Osteocyte (in vitro differentiated cells): ENCODE measurements at places on chromosomes 2 and 18.

- no peak overlapping the region for H3K4me3 ChIP-seq
- no peak for DNase-seq
- H3K36me3 ChIP-seq: peaks cover 62% of the 10 kb centered on the region
- H3K27ac ChIP-seq: peak overlapping the region; percentile 21
Measured at GRCh38 chr2:105373895-105374401, 24.9 kb downstream of the FHL2 start.

- peaks cover 6% of the 10 kb centered on the region for H3K4me1 ChIP-seq
- H3K27ac ChIP-seq: no peak overlapping the region
- no peak overlapping the region for H3K4me3 ChIP-seq
- no peaks in the 10 kb centered on the region for H3K27me3 ChIP-seq
Measured at GRCh38 chr2:222813177-222813843, 47.5 kb upstream of the ACSL3 start.

DNA sequence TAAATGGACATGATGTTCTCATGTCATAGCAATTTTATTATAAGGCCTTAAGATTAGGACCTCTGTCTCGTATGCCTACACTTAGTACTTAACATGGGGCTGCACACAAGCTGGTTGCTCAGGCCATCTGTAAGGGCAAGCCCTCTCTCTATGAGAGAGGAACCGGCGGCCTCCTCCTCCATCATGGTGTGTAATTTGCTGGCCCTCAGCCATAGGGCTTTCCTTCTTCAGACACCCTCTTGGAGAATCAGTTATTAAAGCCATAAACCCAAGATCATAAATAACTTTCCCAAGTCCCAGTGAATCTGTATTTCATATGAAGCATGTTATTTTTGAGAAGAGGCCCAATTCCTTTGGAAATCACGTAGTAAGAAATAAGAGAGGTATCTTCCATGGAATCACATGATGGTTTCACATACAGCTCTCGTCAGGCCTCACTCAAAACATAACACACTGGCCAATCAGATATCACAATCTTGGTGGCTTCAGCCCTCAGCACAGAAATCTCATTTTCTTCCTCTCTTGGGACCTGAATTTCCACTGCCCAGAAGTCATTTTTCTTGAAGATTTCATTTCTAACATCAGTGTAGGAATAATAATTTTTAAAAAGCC, 92.6 kb downstream of the RDH14 start:
- peaks cover 4% of the 10 kb centered on the region for H3K27me3 ChIP-seq
- H3K27ac ChIP-seq: no peak overlapping the region
- no peak overlapping the region for H3K4me3 ChIP-seq
- no peaks in the 10 kb centered on the region for H3K36me3 ChIP-seq
- peaks cover 1% of the 10 kb centered on the region for H3K4me1 ChIP-seq

DNA sequence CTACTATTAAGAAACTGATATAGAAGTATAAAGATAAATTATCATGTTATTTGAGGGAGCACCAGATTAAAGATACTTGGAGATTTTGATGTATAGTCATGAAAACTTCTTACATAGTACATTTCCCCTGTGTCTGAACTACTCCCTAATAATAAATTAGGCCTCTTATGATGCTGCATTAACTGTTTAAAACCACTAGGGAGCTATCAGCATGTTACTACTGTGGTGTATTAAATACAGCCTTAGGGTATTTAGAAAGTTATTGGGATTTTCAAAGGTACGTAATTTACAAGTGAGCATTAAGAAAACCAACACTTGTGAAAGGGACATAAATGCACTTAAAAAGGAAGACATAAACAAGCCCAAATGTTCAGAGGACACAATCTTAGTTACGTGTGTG, 714.0 kb downstream of the EPHA4 start:
- H3K36me3 ChIP-seq: no peaks in the 10 kb centered on the region
- H3K27me3 ChIP-seq: no peaks in the 10 kb centered on the region
- no peaks in the 10 kb centered on the region for H3K4me1 ChIP-seq
- H3K4me3 ChIP-seq: no peak overlapping the region

DNA sequence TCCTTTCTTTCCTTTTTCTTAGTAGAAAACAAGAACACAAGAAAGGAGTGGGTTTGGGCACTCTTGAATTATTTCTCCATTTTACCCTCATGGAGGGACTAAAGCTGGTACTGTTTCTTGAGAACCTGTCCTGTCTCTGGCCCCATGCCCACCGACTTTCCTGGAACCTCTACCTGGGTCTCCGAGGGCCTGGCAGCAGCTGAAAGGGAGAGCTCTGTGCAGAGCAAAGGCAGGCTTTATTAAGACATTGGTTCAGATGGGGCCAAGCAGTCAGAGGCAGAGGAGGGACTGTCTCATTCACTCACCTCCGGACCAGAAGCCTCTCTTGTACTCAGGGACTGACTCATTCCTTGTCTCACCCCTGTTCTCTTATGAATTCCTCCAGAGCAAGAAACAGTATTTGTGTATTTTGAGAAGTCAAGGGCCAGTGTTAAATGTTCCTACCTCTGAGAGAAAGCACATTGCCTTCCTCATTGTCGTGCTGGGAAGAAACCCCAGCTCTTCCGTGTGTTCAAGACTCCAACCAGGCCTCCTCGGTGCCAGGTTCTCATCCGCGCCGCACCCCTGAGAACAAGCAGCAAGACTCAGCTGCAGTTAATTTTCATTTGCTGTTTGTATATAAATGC, 201.9 kb upstream of the NT5C1B start:
- no peaks in the 10 kb centered on the region for H3K27me3 ChIP-seq
- H3K27ac ChIP-seq: peak overlapping the region; percentile 75
- H3K4me1 ChIP-seq: peaks cover 59% of the 10 kb centered on the region
- H3K4me3 ChIP-seq: no peak overlapping the region
- DNase-seq: no peak

- no peak overlapping the region for H3K27ac ChIP-seq
- no peak overlapping the region for H3K4me3 ChIP-seq
- no peaks in the 10 kb centered on the region for H3K27me3 ChIP-seq
- H3K36me3 ChIP-seq: peaks cover 67% of the 10 kb centered on the region
- no peak for DNase-seq
- H3K4me1 ChIP-seq: peaks cover 3% of the 10 kb centered on the region
Measured at GRCh38 chr2:239971115-239971514, 54.0 kb downstream of the NDUFA10 start.

GRCh38 chr2:105749583-105750400, 5.1 kb downstream of the NCK2 start:
- no peak overlapping the region for H3K27ac ChIP-seq
- H3K36me3 ChIP-seq: peaks cover 5% of the 10 kb centered on the region
- H3K27me3 ChIP-seq: no peaks in the 10 kb centered on the region

- no peaks in the 10 kb centered on the region for H3K4me1 ChIP-seq
- DNase-seq: no peak
- no peaks in the 10 kb centered on the region for H3K36me3 ChIP-seq
Measured at GRCh38 chr18:7230626-7231349, at the start of gene LRRC30. LRRC30 (plus strand) TSS chr18:7231089; CDS start chr18:7231139, 50 bp downstream.

DNA sequence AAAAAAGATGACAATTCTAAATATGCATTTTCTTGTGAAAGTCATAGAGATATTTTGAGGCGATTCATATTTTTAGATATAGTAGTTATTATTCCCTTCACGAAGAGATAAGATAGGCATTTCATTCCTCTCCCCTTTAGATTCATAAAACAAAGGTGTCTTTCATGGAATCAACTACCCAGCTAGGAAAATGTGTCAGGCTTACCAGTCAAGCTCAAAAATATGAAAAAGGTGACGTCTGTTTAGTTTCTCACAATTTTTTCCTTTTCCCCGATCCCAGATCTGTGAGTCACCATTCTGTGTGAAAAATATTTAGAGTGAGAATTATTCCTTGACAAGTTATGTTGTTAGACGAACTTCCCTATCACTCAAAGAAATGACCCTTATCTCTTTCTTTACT, 95.4 kb upstream of the FN1 start:
- H3K4me1 ChIP-seq: peaks cover 86% of the 10 kb centered on the region
- H3K27me3 ChIP-seq: no peaks in the 10 kb centered on the region
- H3K36me3 ChIP-seq: peaks cover 2% of the 10 kb centered on the region

DNA sequence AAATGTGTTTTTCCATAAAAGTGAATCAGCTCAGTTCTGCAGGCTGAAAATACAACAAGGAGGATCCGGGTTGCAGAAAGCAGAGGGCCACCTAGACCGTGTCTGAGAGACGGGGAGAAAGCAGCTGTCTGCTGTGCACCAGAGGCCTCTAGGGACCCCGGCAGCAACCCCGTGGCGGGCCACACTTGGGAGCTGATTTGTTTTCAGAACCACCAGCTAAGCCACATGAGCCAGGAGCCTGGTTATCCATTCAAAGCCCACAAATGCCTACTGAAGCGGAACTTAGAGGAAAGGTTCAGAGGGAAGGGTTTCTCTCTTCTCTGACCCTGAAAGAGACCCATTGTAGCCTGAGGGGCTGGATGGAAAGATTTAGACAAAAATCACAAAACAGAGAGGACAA, 28.4 kb upstream of the ID2 start:
- H3K27ac ChIP-seq: no peak overlapping the region
- H3K4me3 ChIP-seq: no peak overlapping the region
- no peaks in the 10 kb centered on the region for H3K36me3 ChIP-seq

- no peaks in the 10 kb centered on the region for H3K4me1 ChIP-seq
- no peak for DNase-seq
- H3K36me3 ChIP-seq: peaks cover 2% of the 10 kb centered on the region
Measured at GRCh38 chr2:102765061-102765460, 3.2 kb downstream of the TMEM182 start.

- peak overlapping the region; percentile 47 for H3K27ac ChIP-seq
- H3K27me3 ChIP-seq: no peaks in the 10 kb centered on the region
- peaks cover 72% of the 10 kb centered on the region for H3K4me1 ChIP-seq
Measured at GRCh38 chr2:109254174-109254904, 125.3 kb downstream of the SH3RF3 start.
